Stomach (tissue), 19 donors: ENCODE measurements at places on chromosomes 1 and 21. TPM values are rescaled to one million over a fixed set of nuclear protein-coding genes. Genes with fewer than 3 reads are reported as not detected.

The LCE1C gene
- not detected for total RNA-seq

The AK5 gene
- not detected for total RNA-seq

The SLC9C2 gene
- total RNA-seq: not detected

The INSRR gene
- not detected for total RNA-seq

The OPRD1 gene
- total RNA-seq: 0.37 TPM

The ARMH1 gene
- total RNA-seq: not detected

DNA sequence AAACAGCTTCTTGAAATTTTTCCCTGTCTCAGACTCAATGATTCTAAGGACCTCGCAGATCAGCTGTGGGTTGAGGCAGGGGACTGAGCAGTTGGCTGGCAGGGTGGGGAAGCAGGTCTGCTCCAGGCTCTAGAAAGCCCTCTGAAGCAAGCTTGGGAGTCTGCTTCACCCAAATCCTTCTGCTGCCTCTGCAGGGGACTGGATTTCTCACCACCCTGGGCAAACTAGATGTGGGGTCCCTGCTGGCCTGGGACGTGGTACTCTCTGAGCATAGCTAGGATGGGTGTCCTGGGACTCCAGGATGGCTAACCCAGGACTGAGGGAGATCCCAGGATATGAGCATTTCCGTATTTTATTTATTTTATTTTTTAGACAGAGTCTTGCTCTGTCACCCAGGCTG lies 89.3 kb downstream of the LAMC2 start:
- no peaks in the 10 kb centered on the region for H3K36me3 ChIP-seq
- no peaks in the 10 kb centered on the region for H3K27me3 ChIP-seq
- H3K27ac ChIP-seq: no peak overlapping the region
- peak; percentile 8 for DNase-seq

DNA sequence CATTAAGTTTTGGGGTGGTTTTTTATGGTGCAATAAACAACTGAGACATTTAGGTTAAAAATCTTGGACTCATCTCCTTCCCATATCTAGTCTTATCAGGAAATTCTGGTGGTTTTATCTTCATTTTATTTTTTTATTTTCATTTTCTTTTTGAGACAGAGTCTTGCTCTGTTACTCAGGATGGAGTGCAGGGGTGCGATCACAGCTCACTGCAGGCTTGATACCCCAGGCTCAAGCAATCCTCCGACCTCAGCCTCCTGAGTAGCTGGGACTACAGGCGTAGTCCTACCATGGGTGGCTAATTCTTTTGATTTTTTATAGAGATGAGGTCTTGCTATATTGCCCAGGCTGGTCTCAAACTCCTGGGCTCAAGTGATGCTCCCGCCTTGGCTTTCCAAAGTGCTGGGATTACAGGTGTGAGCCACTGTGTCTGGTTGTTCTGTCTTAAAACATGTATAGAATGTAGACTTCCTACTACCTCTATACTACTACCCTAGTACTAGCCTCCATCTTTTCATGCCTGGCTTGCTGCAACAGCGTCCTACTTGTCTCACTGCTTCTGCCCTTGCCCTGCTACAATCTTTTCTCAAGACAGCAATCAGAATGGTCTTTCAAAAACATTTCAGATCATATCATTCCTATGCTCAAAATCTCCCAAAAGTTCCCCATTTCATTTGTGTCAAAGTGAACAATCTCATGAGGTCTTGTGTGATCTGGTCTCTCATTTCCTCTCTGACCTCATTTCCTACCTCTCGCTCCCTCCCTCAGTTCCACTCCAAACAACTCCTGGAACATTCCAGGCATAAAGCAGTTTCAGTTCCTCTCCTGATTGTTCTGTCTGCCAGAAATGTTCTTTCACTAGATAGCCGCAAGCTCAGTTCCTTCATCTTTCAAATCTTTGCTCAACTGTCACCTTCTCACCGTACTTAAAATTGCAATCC lies 5.9 kb upstream of the FCGR2A start:
- no peak overlapping the region for H3K27ac ChIP-seq
- H3K36me3 ChIP-seq: no peaks in the 10 kb centered on the region
- no peak overlapping the region for H3K4me3 ChIP-seq
- H3K27me3 ChIP-seq: no peaks in the 10 kb centered on the region
- no peak for DNase-seq
- H3K4me1 ChIP-seq: no peaks in the 10 kb centered on the region

GRCh38 chr1:202711949-202712635 lies 1.8 kb upstream of the SYT2 start:
- H3K4me3 ChIP-seq: no peak overlapping the region
- H3K36me3 ChIP-seq: no peaks in the 10 kb centered on the region
- peak; percentile 46 for DNase-seq
- peaks cover 47% of the 10 kb centered on the region for H3K27me3 ChIP-seq
- peaks cover 16% of the 10 kb centered on the region for H3K4me1 ChIP-seq

DNA sequence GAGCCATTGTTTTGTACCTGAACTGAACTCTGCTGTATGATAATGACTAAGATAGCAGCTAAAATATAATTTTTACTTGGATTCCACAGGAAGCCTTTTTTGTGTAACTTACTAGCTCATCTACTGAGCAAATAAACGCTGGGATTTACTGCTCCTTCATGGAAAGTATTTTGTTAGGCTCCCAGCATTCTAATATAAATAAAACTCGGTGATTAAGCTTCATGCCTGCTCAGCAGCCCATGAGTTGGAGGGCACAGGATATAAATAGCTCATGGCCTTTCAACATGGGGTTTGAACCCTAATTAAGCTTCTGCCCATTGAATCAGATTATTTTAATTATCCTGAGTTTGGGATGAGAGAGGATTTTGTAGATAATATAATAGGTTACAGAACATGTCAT lies 180.0 kb downstream of the PCP4 start:
- H3K4me3 ChIP-seq: no peak overlapping the region
- peak overlapping the region; percentile 76 for H3K27ac ChIP-seq
- no peaks in the 10 kb centered on the region for H3K4me1 ChIP-seq
- no peaks in the 10 kb centered on the region for H3K36me3 ChIP-seq
- no peak for DNase-seq

- peak overlapping the region; percentile 88 for H3K27ac ChIP-seq
- peak overlapping the region; percentile 2 for H3K4me3 ChIP-seq
- DNase-seq: no peak
- no peaks in the 10 kb centered on the region for H3K27me3 ChIP-seq
- H3K36me3 ChIP-seq: no peaks in the 10 kb centered on the region
Observed at GRCh38 chr21:29181799-29182470, 51.5 kb downstream of the MAP3K7CL start.

- peaks cover 41% of the 10 kb centered on the region for H3K4me1 ChIP-seq
- peaks cover 4% of the 10 kb centered on the region for H3K27me3 ChIP-seq
- H3K27ac ChIP-seq: no peak overlapping the region
- peaks cover 30% of the 10 kb centered on the region for H3K36me3 ChIP-seq
- no peak overlapping the region for H3K4me3 ChIP-seq
- DNase-seq: no peak
Observed at GRCh38 chr1:155060736-155061135, 2.8 kb upstream of the EFNA4 start.

- DNase-seq: no peak
- no peak overlapping the region for H3K4me3 ChIP-seq
- H3K4me1 ChIP-seq: peaks cover 4% of the 10 kb centered on the region
- no peaks in the 10 kb centered on the region for H3K27me3 ChIP-seq
Observed at GRCh38 chr1:183124259-183124658, 61.8 kb upstream of the LAMC2 start.

- no peaks in the 10 kb centered on the region for H3K27me3 ChIP-seq
Observed at GRCh38 chr1:16120407-16120806, 35.5 kb downstream of the EPHA2 start.

DNA sequence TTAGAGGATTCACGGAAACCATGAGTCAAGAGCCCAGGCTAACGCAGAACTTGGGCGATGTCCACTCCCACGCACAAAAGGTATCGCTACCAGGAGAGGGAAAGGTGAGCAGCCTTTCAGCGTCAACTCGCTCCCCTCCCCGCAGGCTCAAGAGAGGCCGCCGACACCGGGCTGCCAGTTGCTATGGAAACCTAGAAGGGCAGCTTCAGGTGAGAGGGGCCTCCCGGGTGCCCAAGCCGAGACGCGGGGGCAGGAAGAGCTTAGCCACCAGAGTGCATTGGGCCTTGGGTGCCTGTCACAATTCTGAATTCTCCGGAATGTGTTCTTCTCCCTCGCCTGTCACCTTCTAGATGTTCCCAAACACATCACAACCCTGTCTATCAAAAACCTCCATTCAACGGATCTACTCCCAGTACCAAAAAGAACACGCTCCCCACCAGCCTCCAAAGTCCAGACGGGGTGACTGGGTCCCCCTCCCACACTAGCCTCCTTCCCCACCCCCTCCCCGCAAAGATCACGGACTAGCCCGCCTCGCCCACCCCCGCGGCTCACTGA lies 694 bp downstream of the MEAF6 start:
- H3K36me3 ChIP-seq: peaks cover 41% of the 10 kb centered on the region
- peaks cover 15% of the 10 kb centered on the region for H3K4me1 ChIP-seq
- H3K4me3 ChIP-seq: peak overlapping the region; percentile 100
- peak; percentile 27 for DNase-seq
- peak overlapping the region; percentile 96 for H3K27ac ChIP-seq

GRCh38 chr1:174273190-174273589 lies 113.9 kb downstream of the RABGAP1L start:
- H3K27ac ChIP-seq: no peak overlapping the region
- no peak overlapping the region for H3K4me3 ChIP-seq
- H3K36me3 ChIP-seq: peaks cover 13% of the 10 kb centered on the region
- no peaks in the 10 kb centered on the region for H3K4me1 ChIP-seq
- no peak for DNase-seq
- H3K27me3 ChIP-seq: no peaks in the 10 kb centered on the region

- no peak overlapping the region for H3K4me3 ChIP-seq
- H3K27me3 ChIP-seq: no peaks in the 10 kb centered on the region
- no peaks in the 10 kb centered on the region for H3K36me3 ChIP-seq
- H3K4me1 ChIP-seq: peaks cover 1% of the 10 kb centered on the region
- H3K27ac ChIP-seq: no peak overlapping the region
Observed at GRCh38 chr1:230581446-230582079, 60.7 kb upstream of the COG2 start.

DNA sequence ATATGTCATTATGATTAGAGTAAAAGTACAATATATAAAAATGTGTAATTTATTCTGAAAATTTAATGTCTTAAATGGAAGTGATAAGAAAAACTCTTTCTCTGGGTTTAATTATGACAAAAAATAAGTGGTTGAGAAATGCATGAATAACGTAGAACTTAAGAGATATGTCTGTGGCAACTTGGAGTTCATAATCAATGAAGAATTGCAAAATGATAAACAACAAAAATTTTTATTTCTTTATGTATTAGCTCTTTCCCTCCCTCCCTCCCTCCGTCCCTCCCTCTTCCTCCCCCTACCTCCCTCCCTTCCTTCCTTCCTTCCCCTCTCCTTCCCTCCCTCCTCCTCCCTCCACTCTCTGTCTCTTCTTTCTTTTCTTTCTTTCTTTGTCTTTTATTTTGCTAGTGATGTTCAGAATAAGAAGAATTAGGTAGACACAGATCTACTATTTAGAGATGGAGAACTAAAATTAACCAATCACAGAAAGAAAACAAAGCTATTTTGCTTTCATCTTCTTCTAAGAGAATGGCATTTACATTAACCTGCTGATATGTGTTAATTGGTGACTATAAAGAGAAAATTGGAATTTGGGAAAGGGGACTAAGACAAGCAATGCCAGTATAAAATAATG lies 96.3 kb upstream of the PDC start:
- no peak for DNase-seq
- H3K27ac ChIP-seq: no peak overlapping the region
- no peak overlapping the region for H3K4me3 ChIP-seq
- H3K27me3 ChIP-seq: no peaks in the 10 kb centered on the region
- H3K36me3 ChIP-seq: no peaks in the 10 kb centered on the region
- H3K4me1 ChIP-seq: no peaks in the 10 kb centered on the region

- no peak for DNase-seq
- H3K36me3 ChIP-seq: no peaks in the 10 kb centered on the region
- H3K4me1 ChIP-seq: peaks cover 8% of the 10 kb centered on the region
- no peaks in the 10 kb centered on the region for H3K27me3 ChIP-seq
- no peak overlapping the region for H3K4me3 ChIP-seq
Observed at GRCh38 chr1:31811605-31812004, 4.2 kb downstream of the SPOCD1 start.

GRCh38 chr1:1196431-1197187 lies 9.8 kb downstream of the TNFRSF18 start:
- no peaks in the 10 kb centered on the region for H3K36me3 ChIP-seq
- no peak overlapping the region for H3K27ac ChIP-seq

- no peaks in the 10 kb centered on the region for H3K27me3 ChIP-seq
- no peak for DNase-seq
- H3K4me1 ChIP-seq: no peaks in the 10 kb centered on the region
- H3K36me3 ChIP-seq: no peaks in the 10 kb centered on the region
- no peak overlapping the region for H3K27ac ChIP-seq
Observed at GRCh38 chr1:172724765-172725613, 66.1 kb downstream of the FASLG start.
